ENCODE measurements at places on chromosomes 13 and 19.
A peak's percentile ranks its signal among the peaks of the same experiment; 100 is the strongest.

- DNase-seq: no peak
These were observed 204.1 kb downstream of the KATNAL1 start for GRCh38 chr13:30103161-30103840.

DNA sequence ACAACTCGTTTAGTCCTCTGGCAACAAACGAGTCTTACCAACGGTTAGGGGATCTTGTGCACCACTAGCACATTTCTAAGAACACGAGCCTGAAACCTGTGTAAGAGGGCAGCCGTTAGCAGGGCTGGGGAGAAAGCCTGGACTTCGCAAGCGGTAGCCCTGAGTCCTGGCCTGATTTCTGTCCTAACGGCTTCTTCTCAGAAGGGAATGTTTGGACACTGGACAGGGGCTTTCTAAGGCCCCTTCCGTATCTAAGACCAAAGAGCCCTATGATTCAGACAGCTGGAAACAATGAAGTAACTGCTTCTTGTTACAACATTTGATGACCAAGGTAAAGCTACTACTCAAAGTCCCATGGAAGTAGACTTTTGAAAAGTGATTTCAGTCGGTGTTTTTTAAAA is 2.2 kb downstream of the ANKRD10 start:
- DNase-seq: no peak

DNA sequence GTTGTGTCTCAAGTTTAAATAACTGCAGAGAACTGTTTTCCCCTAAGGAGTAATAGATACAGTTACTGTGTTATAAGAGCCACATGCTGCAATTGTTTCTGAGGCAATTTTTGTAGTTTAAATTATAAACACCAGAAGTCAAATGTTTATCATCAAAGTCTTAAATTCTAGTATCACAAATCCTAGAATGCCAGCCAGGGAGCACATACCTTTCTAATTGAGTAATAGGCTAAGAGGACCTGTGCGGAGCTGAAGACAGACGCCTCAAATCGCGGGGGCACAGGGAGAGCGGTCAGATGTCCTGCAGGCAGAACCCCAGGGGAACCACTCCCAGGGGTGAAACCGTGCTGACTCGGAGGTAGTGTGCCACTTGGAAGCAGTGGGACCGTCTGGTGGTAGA is 65.2 kb upstream of the TNFRSF19 start:
- DNase-seq: no peak

DNA sequence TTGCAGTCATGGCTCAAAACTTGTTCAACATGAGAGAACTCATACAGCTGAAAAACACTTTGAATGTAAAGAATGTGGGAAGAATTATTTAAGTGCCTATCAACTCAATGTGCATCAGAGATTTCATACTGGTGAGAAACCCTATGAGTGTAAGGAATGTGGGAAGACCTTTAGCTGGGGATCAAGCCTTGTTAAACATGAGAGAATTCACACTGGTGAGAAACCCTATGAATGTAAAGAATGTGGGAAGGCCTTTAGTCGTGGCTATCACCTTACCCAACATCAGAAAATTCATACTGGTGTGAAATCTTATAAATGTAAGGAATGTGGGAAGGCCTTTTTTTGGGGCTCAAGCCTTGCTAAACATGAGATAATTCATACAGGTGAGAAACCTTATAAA is 20.1 kb downstream of the ZNF283 start:
- no peak for DNase-seq

- no peak for DNase-seq
These were observed 3.7 kb downstream of the ITM2B start for GRCh38 chr13:48236528-48237353.

DNA sequence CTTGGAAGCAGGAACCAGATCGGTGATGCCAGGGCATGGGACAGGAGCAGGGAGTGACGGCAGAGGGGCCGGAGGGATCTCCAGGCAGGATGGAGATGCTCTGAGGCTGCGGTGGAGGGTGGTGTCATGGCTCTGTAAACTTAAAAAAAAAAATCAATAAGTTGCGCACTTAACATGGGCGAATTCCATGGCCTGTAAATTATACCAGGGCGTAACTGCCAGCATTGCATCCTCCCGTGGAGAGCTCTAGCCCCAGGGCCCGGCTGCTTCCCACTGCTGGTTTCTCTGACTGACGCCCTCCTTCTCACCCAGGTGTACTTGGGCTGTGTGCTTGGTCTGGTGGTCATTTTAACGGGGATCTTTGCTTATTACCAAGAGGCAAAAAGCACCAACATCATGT is 8.7 kb downstream of the ATP12A start:
- DNase-seq: no peak

GRCh38 chr19:33311326-33311682 is 9.0 kb upstream of the CEBPA start:
- no peak for DNase-seq

DNA sequence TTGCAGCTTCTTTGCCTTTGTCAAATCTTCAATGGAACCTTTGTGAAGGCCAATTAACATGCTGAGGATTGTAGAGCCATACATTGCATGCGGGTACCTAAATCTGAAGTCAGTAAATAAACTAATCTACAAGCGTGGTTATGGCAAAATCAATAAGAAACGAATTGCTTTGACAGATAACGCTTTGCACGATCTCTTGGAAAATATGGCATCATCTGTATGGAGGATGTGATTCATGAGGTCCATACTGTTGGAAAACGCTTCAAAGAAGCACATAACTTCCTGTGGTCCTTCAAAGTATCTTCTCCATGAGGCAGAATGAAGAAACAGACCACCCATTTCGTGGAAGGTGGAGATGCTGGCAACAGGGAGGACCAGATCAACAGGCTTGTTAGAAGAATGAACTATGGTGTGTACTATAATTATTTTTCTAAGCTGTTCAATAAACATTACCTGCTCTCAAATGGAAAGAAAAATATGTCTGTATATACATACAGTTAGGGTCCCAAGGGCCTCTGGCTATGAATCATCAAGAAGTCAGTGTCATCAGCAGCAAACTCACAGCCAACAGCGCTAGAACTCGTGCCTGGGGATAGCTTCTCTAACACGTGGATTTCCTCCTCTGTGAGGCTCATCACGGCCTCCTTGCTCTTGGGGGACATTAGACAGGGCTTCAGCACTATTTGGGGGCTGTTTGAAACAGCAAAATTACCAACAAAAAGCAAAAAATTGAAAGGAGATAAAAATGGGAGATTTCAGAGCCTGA is 2.9 kb upstream of the CD70 start:
- DNase-seq: no peak

DNA sequence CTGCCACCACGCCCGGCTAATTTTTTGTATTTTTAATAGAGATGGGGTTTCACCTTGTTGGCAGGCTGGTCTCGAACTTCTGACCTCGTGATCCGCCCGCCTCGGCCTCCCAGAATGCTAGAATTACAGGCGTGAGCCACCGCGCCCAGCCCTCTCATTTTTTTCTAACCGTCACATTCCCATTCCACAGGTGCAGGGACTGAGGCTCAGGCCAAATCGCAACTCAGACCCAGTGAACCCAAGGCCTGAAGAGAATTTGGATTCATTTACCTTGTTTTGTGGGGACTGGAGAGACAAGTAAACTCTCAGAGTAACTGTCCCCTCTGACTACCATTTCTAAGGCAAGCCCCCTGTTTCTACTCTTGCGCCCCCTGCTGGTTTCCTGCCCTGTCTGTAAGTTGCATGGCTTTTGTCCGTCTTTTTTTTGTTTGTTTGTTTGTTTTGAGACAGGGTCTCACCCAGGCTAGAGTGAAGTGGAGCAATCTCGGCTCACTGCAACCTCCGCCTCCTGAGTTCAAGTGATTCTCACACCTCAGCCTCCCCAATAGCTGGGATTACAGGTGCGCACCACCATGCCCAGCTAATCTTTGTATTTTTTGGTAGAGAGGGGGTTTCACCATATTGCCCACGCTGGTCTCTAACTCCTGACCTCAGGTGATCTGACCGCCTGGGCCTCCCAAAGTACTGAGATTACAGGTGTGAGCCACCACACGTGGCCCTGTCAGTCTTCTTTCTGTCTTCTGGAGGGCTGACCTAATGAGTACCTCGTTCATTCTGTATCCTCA is 2.3 kb upstream of the STRN4 start:
- peak; percentile 69 for DNase-seq

DNA sequence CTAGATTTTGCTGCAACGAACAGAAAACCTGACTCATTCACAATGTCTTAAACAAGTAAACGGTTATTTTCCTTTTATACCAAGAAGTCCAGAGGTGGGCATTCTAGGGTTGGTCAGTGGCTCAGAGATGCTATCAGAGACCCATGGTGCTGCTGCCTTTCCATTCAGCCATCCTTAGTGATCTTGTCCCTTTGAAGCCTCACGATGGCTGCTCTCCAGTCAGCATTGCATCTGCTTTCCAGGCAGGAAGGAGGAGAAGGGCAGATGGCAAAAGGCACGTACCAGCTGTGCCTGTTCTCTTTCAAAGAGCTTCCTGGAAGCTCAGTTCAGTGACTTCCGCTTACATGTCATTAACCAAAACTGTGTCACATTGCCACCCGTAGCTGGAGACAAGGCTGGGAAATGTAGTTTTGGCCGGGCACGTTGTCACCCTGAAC is 30.1 kb downstream of the WDFY2 start:
- no peak for DNase-seq

GRCh38 chr13:89936256-89936655 is 1411.2 kb upstream of the MIR17HG start:
- no peak for DNase-seq

DNA sequence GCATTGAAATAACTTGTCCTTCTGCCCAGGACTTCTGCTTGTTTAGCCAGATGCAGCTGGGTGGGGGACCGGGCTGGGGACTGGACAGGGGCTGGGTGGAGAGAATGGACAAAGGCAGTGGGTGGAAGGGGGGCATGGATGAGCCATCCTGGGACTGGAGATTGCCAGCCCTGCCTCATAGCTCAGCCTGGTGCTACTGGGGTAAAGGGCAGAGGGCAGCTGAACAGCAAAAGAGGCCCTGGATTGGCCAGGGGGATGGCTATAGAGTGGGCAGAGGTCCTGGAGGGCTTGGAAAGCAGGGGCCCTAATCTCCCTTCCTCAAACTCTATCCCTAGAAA is 17.7 kb upstream of the PLAUR start:
- DNase-seq: no peak

- no peak for DNase-seq
These were observed 111.3 kb downstream of the ZDHHC20 start for GRCh38 chr13:21347753-21348318.

DNA sequence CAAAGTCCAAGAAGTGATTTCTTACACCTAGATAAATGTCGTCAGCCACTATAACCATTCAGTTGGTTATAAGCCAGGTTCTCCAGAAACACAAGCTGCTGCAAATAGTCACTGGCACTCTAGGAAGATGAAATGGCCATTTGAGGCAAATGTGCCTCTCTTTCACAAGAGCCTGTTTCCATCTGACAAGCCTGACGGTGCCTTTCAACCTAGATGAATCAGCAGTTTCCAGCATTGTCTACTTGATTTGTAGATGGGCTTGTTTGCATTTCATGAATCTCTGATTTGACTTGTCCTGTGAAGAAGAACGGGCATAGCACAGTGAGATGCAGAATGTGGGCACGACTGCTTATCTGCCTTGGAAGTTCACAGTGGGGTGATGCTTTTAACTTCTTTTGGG is 327.2 kb downstream of the LMO7 start:
- DNase-seq: no peak

DNA sequence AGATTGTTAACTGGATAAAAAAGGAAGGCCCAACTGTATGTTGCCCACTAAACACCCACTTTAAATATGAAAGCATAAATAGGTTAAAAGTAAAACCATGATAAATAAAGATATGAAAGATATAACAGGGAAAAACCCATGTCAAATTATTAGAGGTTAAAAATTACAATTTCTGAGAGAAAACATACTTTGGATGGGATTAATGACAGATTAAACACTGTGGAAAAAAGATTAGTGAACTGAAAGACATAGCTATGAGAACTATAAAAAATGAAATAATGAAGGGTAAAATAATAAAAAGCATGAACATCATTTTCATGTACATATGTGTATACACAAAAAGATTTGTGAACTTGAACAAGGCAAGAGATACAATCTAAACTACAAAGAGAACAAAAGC is 2.2 kb upstream of the ZNF577 start:
- DNase-seq: no peak

DNA sequence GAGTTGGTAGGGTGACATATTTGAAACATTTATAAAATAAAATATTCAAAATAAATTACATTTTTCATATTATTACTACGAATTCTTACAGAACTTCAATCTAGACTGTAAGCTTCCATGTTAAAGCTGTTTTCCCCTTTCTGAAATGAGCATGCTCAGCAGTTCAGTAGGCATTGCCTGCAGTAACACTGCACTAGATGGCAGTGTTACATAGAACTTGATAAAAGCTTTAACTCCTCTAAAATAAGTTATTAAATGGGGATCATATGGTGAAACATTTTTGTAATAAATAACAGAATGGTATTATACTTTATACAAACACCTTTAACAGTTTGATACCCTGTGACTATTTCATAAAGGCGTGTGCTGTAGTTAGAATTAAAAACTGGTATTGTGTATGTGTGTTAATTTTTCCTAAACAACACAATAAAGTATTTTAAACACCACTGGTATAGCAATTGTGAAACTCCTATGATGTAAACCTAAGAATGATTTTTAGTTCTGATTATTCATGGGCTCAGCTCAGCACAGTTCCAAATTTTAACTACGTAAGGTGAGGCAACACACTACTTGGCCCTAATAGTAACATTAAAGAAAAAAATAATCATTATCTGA is 11.6 kb upstream of the GPR18 start:
- DNase-seq: no peak

DNA sequence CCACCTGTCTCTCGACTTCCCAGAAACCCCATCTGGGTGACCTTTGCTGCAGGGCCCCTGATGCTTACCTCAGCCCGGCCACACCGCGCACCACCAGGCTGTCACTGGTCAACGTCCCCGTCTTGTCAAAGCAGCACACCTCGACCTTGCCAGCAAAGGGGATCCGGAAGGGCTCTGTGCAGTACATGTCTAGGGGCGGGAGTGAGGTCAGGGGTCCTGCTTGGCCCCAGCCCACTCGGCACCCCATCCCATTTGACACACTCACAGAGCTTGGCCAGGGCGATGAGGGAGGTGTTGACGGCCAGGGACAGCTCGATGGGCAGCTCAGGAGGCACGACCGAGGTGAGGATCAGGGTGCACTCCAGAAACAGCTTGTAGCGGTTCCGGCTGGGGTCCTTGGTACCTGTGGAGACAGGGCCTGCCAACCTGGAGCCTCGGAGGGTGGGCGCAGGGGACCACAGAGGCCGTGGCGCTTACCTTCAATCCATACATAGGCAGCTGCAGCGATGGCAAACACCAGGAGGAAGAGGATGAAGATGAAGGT is 8.4 kb downstream of the ATP13A1 start:
- DNase-seq: no peak

GRCh38 chr13:85538957-85539356 is 260.3 kb downstream of the SLITRK6 start:
- DNase-seq: no peak

DNA sequence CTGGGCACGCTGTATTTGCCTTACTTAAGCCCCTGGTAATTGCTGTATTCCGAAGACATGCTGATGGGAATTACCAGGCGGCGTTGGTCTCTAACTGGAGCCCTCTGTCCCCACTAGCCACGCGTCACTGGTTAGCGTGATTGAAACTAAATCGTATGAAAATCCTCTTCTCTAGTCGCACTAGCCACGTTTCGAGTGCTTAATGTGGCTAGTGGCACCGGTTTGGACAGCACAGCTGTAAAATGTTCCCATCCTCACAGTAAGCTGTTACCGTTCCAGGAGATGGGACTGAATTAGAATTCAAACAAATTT is 676 bp downstream of the BRCA2 start:
- DNase-seq: no peak

GRCh38 chr19:2575734-2576481 is 100.0 kb downstream of the GADD45B start:
- no peak for DNase-seq

All from stimulated activated CD8-positive, alpha-beta memory T cell treated with anti-CD3 and anti-CD28 coated beads, Interleukin-2, amount 100 ng/mL, for 1 hour (primary cell).